ENCODE measurements at places on chromosomes 11 and 22.

- no peak for DNase-seq
These were observed 181.4 kb downstream of the KIRREL3 start for GRCh38 chr11:126819194-126819593.

DNA sequence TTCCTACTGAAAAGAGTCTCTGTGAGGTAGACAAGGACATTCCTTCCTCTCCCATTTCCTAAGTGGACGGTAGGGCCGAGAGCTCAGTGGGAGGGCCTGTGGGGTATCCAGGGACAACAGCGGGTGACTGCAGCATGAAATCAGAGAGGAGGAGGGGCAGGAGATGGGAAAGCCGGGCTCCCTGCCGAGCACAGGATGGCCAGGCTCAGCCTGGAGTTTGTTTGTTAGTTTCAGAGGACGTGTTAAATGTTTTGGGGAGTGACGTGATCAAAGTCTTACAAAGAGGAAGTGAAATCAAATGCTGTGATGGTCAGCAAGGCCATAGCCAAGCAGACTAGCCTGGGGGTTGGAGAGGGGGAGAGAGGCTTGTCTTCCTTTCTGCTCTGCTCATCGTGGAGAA is 152.7 kb downstream of the ADAMTS15 start:
- no peak for DNase-seq

GRCh38 chr22:46693634-46694415 is 44.2 kb downstream of the CERK start:
- no peak for DNase-seq

- no peak for DNase-seq
These were observed 35.0 kb upstream of the OR6M1 start for GRCh38 chr11:123841174-123841573.

GRCh38 chr11:34145847-34146381 is 40.5 kb downstream of the NAT10 start:
- DNase-seq, result no peak

- no peak for DNase-seq
These were observed 268.3 kb downstream of the MN1 start for GRCh38 chr22:27533105-27533745.

GRCh38 chr22:42745118-42745517 is 24.4 kb upstream of the A4GALT start:
- no peak for DNase-seq

- no peak for DNase-seq
These were observed 129.1 kb downstream of the EHF start for GRCh38 chr11:34749666-34750659.
